T-helper 2 cell treated with Interferon-gamma antibody and Interleukin-4, amounts not matched to agents 5 μg/mL and 100 μg/mL, for 36 hours (primary cell): ENCODE measurements at places on chromosomes 13 and 19.

- DNase-seq: no peak
- no peak overlapping the region for H3K4me3 ChIP-seq
- peaks cover 2% of the 10 kb centered on the region for H3K36me3 ChIP-seq
Observed at GRCh38 chr19:51020988-51021651, 1.6 kb upstream of the KLK10 start.

DNA sequence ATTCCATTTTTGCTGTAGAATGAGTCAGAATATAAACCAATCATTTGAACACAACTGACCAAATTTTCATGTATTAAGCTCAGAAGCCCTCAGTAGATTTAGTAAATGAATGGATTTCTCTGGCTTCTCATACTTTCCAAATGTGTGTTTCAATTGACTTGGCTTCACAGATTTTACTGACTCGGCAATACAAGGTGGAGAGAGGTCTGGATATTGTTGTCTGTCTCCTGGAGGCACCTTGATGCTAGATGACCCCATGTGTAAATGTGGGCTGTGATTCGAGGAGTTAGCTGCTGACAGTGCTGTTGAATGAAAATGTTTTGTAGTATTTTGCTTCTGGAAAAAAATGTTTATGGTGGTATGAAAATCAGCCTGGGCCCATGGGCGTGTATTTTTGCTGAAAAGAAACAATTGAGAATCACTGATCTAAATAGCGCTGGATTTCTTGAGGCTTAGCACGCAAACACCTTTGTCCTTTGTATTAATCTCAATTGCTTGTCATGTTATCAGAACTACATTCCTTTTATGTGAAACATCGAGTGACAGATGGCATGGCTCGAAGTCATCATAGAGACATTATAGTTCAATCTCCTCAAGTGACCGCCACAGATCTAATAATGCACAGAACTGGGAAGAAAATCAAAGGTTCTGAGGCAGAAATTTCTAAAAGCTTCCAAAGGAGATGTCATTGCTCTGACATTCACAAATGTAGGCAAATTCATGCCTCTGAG, 41.2 kb upstream of the UBAC2 start:
- no peak overlapping the region for H3K4me3 ChIP-seq
- H3K27me3 ChIP-seq: peaks cover 33% of the 10 kb centered on the region
- H3K27ac ChIP-seq: no peak overlapping the region
- H3K4me1 ChIP-seq: no peaks in the 10 kb centered on the region
- DNase-seq: no peak

- H3K4me3 ChIP-seq: peak overlapping the region; percentile 69
- H3K27me3 ChIP-seq: peaks cover 30% of the 10 kb centered on the region
- DNase-seq: no peak
- H3K36me3 ChIP-seq: no peaks in the 10 kb centered on the region
- H3K4me1 ChIP-seq: peaks cover 17% of the 10 kb centered on the region
Observed at GRCh38 chr19:3094601-3095440, 659 bp downstream of the GNA11 start.

GRCh38 chr13:93698016-93698613, 471.5 kb downstream of the GPC6 start:
- no peaks in the 10 kb centered on the region for H3K4me1 ChIP-seq
- H3K27me3 ChIP-seq: no peaks in the 10 kb centered on the region
- DNase-seq: no peak
- no peak overlapping the region for H3K27ac ChIP-seq
- H3K36me3 ChIP-seq: no peaks in the 10 kb centered on the region

GRCh38 chr19:43591904-43592772, 3.8 kb downstream of the IRGQ start:
- no peak overlapping the region for H3K4me3 ChIP-seq
- H3K27ac ChIP-seq: no peak overlapping the region
- H3K27me3 ChIP-seq: no peaks in the 10 kb centered on the region

- no peak overlapping the region for H3K4me3 ChIP-seq
- peaks cover 3% of the 10 kb centered on the region for H3K4me1 ChIP-seq
- no peak for DNase-seq
- no peak overlapping the region for H3K27ac ChIP-seq
- H3K27me3 ChIP-seq: no peaks in the 10 kb centered on the region
Observed at GRCh38 chr19:36838784-36839324, 667 bp upstream of the ZNF790 start.

GRCh38 chr13:49412749-49413148, 31.1 kb downstream of the CAB39L start:
- no peak overlapping the region for H3K27ac ChIP-seq
- no peak overlapping the region for H3K4me3 ChIP-seq
- no peaks in the 10 kb centered on the region for H3K4me1 ChIP-seq
- DNase-seq: no peak
- H3K36me3 ChIP-seq: no peaks in the 10 kb centered on the region
